ENCODE measurements at places on chromosomes 11 and 22. TPM values are rescaled to one million over a fixed set of nuclear protein-coding genes. Genes with fewer than 3 reads are reported as not detected.

Gene PARVG
- 0.94 TPM for total RNA-seq

Gene DDI1
- not detected for total RNA-seq

Gene NUP50
- total RNA-seq: 131 TPM

Gene APOA1
- total RNA-seq: 4.4 TPM

GRCh38 chr22:46625113-46625842 lies 5.1 kb downstream of the GRAMD4 start:
- no peak for DNase-seq
- H3K36me3 ChIP-seq: no peaks in the 10 kb centered on the region
- peaks cover 20% of the 10 kb centered on the region for H3K4me1 ChIP-seq
- H3K27ac ChIP-seq: peak overlapping the region; percentile 69

- H3K4me1 ChIP-seq: peaks cover 40% of the 10 kb centered on the region
- H3K36me3 ChIP-seq: no peaks in the 10 kb centered on the region
- DNase-seq: peak; percentile 74
- H3K27me3 ChIP-seq: peaks cover 4% of the 10 kb centered on the region
- H3K27ac ChIP-seq: peak within 1 kb of the TSS; percentile 92
These were observed at the start of gene NAALAD2 for GRCh38 chr11:90134478-90135003. Gene NAALAD2 (plus strand): TSS chr11:90134663. CDS start chr11:90134759, 96 bp downstream.

GRCh38 chr11:120643284-120643683 lies 131.7 kb downstream of the GRIK4 start:
- DNase-seq: no peak
- peaks cover 88% of the 10 kb centered on the region for H3K27me3 ChIP-seq
- H3K36me3 ChIP-seq: no peaks in the 10 kb centered on the region
- peaks cover 41% of the 10 kb centered on the region for H3K4me1 ChIP-seq

GRCh38 chr22:50030297-50031188 lies 18.0 kb upstream of the IL17REL start:
- H3K27me3 ChIP-seq: peaks cover 20% of the 10 kb centered on the region
- H3K4me1 ChIP-seq: no peaks in the 10 kb centered on the region
- H3K4me3 ChIP-seq: no peak overlapping the region

DNA sequence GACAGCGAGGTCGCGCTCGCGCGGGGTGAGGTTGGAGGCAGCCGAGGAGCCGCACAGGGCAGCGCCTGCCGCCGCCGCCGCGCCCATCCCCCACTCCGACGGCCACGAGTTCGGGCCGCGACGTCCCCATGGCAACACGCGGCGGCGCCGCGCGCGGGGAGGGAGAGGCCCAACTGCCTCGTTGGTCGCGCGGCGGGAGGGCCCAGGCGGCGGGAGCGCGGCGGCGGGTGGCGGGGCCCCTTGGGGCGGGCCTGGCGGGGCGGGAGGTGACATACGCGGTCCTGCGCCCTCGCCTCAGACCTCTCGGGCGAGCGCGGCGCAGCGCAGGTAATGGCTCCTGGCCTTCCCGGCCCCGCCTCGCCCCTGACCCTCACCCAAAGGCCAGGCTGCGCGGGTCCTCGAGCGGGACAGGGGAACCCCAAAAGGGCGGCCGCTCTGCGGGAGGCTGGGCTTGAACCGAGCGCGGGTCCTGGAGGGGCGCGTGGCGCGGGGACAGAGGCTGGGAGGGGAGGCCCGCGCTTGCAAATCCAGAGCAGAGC lies at the start of gene DEUP1:
TSS of gene DEUP1 (plus strand) at position 297 of the 539 bp plus-strand sequence. CDS start 1,518 bp downstream, outside the sequence.
- H3K4me1 ChIP-seq: peaks cover 8% of the 10 kb centered on the region
- peak within 1 kb of the TSS; percentile 84 for H3K4me3 ChIP-seq
- H3K27ac ChIP-seq: no peak within 1 kb of the TSS
- H3K36me3 ChIP-seq: no peaks in the 10 kb centered on the region

GRCh38 chr22:34588871-34589545 lies 476.9 kb upstream of the ISX start:
- no peak overlapping the region for H3K4me3 ChIP-seq
- DNase-seq: peak; percentile 22
- H3K4me1 ChIP-seq: peaks cover 19% of the 10 kb centered on the region
- no peaks in the 10 kb centered on the region for H3K27me3 ChIP-seq

GRCh38 chr11:29809121-29809520 lies 207.7 kb downstream of the KCNA4 start:
- H3K27ac ChIP-seq: no peak overlapping the region
- no peak for DNase-seq
- H3K4me1 ChIP-seq: peaks cover 17% of the 10 kb centered on the region
- H3K27me3 ChIP-seq: no peaks in the 10 kb centered on the region
- H3K4me3 ChIP-seq: no peak overlapping the region

GRCh38 chr11:71173709-71174108 lies 78.7 kb downstream of the SHANK2 start:
- DNase-seq: no peak
- H3K27ac ChIP-seq: 0 out of 2 replicates have a peak overlapping the region, but pooled peaks have one; percentile 52
- H3K4me3 ChIP-seq: no peak overlapping the region
- H3K4me1 ChIP-seq: peaks cover 45% of the 10 kb centered on the region
